ENCODE measurements at places on chromosomes 6 and 20. TPM values are rescaled to one million over a fixed set of nuclear protein-coding genes. Genes with fewer than 3 reads are reported as not detected.

DNA sequence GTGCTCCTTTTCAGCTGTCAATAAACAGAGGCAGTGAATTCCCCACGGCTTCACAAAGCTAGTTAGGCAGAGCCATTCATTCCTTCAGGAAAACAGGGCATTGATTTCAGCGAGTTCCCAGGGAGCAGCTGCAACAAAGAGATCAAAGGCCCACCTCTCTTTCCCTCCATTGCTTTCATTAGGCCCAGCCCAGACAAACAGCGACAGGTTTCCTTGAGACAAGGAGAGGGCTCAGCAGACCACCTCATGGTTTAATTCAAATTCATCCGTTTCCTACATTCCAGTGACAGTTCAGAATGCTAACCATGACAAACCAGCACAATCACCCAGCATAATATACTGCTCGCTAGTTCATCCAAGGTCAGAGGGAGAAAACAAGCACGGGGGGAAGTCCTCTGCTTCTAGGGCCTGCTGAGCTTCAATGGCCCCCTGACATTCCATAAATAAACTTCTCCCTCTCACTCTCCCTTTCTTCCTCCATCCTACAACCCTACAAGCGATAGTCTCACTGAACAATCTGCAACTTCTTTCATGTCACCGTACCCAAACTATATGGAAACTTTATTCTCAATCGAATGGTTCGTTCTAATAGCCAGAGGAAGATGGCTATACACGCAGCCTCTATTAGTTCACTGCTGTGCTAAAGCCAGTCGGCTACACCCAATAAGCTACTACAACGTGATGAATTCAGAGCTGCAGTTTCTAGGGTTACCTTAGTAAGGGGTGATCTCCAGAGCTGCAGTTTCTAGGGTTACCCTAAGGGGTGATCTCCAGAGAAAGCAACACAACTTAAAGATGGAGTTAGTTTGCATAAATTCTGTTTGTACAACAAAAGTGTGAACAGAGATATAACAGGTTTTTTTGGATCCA lies 34.7 kb downstream of the PLAGL1 start:
- no peaks in the 10 kb centered on the region for H3K36me3 ChIP-seq
- no peak for DNase-seq
- H3K4me1 ChIP-seq = no peaks in the 10 kb centered on the region
- H3K27ac ChIP-seq = no peak overlapping the region

DNA sequence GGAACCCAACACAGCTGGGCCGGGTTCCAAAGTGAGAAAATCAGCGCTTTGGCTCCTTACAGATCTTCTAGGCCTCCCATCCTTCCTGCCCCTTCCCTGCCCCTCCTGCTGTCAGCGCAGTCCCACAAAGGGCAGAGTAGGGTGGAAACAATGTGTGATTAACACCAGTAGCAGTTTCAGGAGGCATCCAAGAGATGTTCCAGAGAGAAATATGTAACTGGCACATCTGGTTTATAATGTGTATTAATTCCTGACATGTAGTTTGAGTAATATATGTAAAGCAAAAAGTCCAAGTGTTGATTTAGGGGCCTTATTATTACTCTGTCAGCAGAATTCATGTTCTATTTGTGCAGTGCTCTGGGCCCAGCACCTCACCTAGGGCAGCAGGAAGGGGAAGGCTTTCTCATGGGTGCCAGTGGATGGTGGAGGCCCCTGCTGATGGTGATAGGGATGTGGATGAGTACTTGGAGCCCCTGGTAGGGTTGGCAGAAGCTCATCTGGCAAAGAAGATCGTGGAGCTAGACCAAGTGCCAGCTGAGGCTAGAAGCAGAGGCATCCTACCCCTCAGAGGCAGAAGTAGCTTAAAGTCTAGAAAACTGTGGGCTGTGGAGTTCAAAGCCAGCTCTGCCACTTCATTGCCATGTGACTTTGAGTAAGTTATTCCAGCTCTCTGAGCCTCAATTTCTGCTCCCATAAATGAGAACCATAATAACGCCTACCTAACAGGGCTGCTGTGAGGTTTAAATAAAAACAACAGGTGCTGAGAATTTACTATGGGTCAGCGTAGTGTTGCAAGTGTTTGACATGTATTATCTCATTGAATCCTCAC lies 22.4 kb upstream of the RALY start:
- H3K4me3 ChIP-seq = no peak overlapping the region
- H3K36me3 ChIP-seq = no peaks in the 10 kb centered on the region
- H3K27ac ChIP-seq = no peak overlapping the region
- H3K27me3 ChIP-seq = no peaks in the 10 kb centered on the region

DNA sequence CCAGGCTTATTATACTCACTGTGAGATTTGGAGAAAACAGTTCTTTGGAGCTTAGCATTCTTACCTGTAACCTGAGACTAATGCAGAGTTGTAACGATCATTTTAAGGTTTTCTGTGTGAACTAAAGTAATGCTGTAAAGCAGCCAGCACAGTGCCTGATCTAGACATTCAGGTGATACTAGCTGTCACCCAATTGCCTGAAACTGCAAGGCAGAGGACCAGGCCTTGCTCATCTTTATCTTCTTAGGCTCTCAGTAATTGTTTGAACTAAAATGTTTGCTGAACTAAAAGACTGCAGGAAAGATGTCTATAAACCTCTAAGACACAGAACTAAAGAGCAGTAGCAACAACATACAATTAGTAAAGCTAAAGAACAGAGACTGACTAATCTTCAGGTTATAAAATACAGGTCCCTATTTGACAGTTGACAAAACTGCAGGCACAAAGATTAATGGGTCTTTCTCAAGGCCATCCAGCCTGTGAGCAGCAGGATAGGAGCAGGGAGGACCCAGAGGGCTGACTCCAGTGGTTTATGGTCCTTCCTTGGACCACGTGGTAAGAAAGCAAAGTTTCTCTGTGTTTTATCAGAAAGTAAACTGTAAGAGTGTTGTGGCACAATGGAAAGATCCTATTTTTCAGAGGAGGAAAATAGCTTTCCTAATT lies 31.4 kb downstream of the SMLR1 start:
- H3K4me3 ChIP-seq = no peak overlapping the region
- no peak overlapping the region for H3K27ac ChIP-seq
- DNase-seq = no peak
- no peaks in the 10 kb centered on the region for H3K4me1 ChIP-seq

Gene PSORS1C2
- not detected for total RNA-seq

- H3K4me3 ChIP-seq = no peak overlapping the region
- H3K27ac ChIP-seq = no peak overlapping the region
- H3K4me1 ChIP-seq = no peaks in the 10 kb centered on the region
- DNase-seq = no peak
These were observed 242.4 kb downstream of the ALDH8A1 start for GRCh38 chr6:134707342-134708031.

Gene NNAT
- total RNA-seq = not detected

DNA sequence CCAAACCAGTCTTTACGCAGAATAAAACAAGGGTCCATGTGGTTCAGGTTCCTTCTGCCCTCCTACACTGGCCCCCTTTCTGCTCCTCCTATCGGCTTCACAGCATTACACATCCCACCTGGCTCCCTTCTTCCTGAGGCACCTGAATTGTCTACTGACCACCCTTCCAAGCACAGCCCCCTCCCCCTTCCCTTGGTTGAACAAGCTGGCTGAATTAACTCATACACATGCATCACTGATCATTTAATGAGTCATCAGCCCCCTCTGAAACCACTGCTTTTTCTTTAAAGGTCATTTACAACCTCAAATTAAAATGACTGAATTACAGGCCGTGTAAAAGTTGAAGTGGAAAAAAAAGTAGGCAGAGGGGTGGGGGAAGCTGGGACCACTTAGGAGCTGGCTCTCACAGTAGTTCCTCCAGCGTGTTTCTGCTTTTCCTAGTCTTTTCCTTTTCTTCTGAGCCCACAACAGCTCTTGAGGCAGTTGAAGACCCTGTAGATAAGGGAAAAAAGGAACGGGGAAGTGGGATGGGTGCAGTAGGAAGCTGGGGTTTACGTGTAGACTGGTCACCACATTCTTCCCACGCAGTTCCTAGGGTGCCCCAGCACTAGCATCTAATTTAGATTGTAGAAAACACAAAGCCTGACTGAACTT lies 67.6 kb downstream of the FYN start:
- no peak for DNase-seq
- peak overlapping the region; percentile 49 for H3K27ac ChIP-seq
- H3K36me3 ChIP-seq = no peaks in the 10 kb centered on the region
- H3K27me3 ChIP-seq = no peaks in the 10 kb centered on the region
- peaks cover 79% of the 10 kb centered on the region for H3K4me1 ChIP-seq
- H3K4me3 ChIP-seq = no peak overlapping the region

Gene TRIM15
- not detected for total RNA-seq

DNA sequence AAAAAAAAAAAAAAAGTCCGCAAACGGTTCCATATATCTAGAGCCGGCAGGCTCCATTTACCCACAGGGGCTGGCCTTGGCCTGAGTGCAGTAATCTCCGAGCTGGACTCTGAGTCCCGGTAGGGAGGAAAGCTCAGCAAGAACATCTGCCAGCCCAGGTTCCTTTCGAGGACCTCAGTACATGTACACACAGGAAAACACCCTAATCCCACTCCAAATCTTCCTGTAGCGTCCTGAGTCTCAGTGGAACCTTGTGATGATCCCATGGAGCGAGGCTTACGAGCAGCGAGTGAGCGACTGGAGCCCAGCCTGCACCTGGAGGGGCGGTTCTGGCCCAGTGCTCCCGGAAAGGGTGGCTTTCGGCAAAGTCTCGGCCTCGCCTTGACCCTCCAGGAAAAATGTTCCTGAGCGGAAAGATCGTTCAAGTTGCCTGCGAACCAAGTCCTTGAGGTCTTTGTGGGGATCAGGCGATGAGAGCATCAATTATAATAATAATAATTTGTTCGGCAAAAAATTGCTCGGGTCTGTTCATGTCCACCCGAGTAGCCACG lies 32.1 kb downstream of the PRSS16 start:
- DNase-seq = no peak
- peak overlapping the region; percentile 28 for H3K27ac ChIP-seq
- peaks cover 71% of the 10 kb centered on the region for H3K27me3 ChIP-seq
- no peak overlapping the region for H3K4me3 ChIP-seq
- H3K4me1 ChIP-seq = no peaks in the 10 kb centered on the region

DNA sequence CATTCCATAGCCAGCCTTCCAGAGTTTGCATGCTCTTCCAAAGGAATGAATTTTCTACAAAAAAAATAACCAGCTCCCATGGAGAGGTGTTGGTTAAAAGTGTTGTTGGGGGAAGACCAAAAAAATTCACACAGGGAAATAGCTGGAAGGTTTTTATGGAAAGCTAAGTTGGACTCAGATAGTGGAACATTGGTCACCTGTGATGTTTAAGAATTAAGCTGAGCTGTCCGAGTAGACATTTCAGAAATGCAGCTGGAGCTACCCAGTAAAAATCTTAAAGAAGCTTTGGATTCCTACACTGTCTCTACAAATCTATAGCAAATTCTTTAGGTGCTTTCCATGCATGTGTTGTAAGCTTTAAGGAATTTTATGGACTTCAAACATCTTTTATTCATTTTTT lies 155.5 kb downstream of the THBS2 start:
- no peak for DNase-seq
- no peaks in the 10 kb centered on the region for H3K27me3 ChIP-seq
- no peak overlapping the region for H3K27ac ChIP-seq
- H3K4me1 ChIP-seq = no peaks in the 10 kb centered on the region

Gene BEND3
- 7.6 TPM for total RNA-seq

DNA sequence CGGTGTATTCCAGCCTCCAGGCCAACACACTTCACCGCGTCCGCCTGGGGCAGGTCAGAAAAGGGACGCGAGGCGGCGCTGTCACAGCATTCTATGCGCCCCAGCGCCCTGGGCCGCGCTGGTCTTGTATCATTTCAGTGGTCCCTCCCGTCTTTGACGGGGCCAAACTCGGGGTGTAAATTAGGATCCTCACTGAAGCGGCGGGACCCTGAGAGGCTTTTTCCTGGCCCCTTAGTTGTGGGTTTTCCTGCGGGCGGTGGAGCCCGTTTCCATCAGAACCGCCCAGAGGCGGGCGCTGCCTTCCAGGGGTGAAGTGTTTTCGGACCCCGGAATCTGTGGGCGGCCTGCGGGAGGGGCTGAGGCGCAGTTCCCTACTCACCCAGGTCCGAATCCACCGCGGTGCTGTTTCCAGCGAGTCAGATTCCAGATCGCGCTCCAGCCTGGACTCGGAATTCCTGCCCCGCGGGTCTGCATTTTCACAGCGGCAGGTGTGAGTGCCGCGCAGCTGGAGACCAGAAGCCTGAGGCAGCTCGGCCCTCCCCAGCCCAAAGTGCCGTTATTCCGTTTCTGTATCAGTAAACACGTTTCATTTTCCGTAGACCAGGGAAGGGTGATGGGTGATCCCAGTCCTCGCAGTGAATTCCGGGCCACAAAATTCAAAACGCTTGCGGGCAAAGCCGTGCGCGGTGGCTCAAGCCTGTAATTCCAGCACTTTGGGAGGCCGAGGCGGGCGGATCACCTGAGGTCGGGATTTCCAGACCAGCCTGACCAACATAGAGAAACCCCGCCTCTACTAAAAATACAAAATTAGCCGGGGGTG lies 3.9 kb upstream of the MICB start:
- H3K27me3 ChIP-seq = no peaks in the 10 kb centered on the region
- H3K4me3 ChIP-seq = peak overlapping the region; percentile 93
- peaks cover 31% of the 10 kb centered on the region for H3K4me1 ChIP-seq
- peak; percentile 62 for DNase-seq
- H3K27ac ChIP-seq = peak overlapping the region; percentile 81

Gene ACSS1
- 24.5 TPM for total RNA-seq

Gene NEDD9
- total RNA-seq = 41.0 TPM

Gene ASIP
- not detected for total RNA-seq

DNA sequence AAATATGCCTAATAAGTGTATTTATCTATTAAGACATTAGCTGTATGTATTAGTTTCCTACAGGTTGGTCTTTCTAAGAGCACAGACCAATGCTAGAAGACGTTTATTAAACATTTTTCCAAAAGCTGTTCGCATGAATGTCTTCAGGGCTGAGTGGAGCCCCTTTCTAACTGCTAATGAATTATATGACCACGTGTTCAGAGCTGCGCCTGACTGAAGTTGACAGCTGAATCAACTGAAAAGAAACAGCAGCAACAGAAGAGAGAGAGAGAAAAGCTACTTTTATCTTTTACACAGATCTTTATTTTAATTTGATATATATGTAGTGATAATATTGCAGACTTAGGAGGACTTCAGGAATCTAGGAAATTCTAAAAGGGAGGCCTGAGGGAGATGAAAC lies 75.2 kb upstream of the ARID1B start:
- no peak for DNase-seq
- H3K36me3 ChIP-seq = no peaks in the 10 kb centered on the region
- H3K27me3 ChIP-seq = no peaks in the 10 kb centered on the region
- H3K4me1 ChIP-seq = no peaks in the 10 kb centered on the region
- no peak overlapping the region for H3K27ac ChIP-seq

- no peaks in the 10 kb centered on the region for H3K36me3 ChIP-seq
- DNase-seq = no peak
- no peaks in the 10 kb centered on the region for H3K4me1 ChIP-seq
- no peak overlapping the region for H3K4me3 ChIP-seq
- H3K27me3 ChIP-seq = no peaks in the 10 kb centered on the region
These were observed 233.9 kb downstream of the PRL start for GRCh38 chr6:22062807-22063408.

DNA sequence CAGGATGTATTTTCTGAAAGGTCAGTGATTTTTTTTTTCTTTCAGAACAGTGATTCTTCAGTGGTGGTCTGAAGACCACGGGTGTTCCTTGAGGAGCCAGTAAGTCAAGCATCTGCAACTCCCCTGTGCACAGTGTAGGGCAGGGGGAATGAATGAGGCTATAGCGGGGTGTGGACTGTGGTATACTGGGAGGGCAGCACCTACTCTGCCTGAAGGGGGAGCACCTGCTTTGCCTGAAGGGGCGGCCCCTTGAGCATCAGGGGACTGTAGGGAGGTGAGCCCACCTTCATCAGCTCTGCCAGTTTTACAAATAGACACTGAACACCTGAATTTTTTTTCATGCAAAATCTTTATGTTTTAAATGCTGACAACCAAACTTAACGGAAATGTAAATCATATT lies 77.5 kb upstream of the RIPOR2 start:
- no peaks in the 10 kb centered on the region for H3K36me3 ChIP-seq
- no peaks in the 10 kb centered on the region for H3K27me3 ChIP-seq
- DNase-seq = no peak

Gene LRRC73
- total RNA-seq = 0.11 TPM
